Breast epithelium (tissue), 4 donors: ENCODE measurements at places on chromosomes 4 and X. TPM values are rescaled to one million over a fixed set of nuclear protein-coding genes. Genes with fewer than 3 reads are reported as not detected.

The CT45A6 gene
- total RNA-seq = not detected

- peak; percentile 53 for DNase-seq
- H3K36me3 ChIP-seq = no peaks in the 10 kb centered on the region
- peak within 1 kb of the TSS; percentile 82 for H3K4me3 ChIP-seq
- peak within 1 kb of the TSS; percentile 94 for H3K27ac ChIP-seq
These were observed at the start of gene BEX3 for GRCh38 chrX:103376118-103376978. Gene BEX3, plus strand, starts transcription at chrX:103376538. Its CDS starts 984 bp downstream, at chrX:103377522.

The CCNB3 gene
- total RNA-seq = 1.3 TPM

The CCDC120 gene
- total RNA-seq = 6.3 TPM

DNA sequence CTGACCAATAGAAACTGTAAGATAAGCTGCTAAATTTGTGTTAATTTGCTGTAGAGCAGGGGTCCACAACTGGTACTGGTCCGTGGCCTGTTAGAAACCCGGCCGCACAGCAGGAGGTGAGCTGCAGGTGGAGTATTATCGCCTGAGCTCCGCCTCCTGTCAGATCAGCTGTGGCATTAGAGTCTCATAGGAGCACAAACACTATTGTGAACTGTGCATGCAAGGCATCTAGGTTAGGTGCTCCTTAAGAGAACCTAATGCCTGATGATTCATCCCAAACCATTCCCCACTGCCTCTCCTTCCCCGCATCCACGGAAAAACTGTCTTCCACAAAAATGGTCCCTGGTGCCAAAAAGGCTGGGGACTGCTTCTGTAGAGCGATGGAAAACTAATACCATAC lies 19.7 kb downstream of the FBXW7 start:
- no peak overlapping the region for H3K4me3 ChIP-seq
- no peak for DNase-seq
- no peaks in the 10 kb centered on the region for H3K4me1 ChIP-seq
- H3K36me3 ChIP-seq = no peaks in the 10 kb centered on the region
- H3K27me3 ChIP-seq = no peaks in the 10 kb centered on the region

The PFKFB1 gene
- total RNA-seq = 3.1 TPM

DNA sequence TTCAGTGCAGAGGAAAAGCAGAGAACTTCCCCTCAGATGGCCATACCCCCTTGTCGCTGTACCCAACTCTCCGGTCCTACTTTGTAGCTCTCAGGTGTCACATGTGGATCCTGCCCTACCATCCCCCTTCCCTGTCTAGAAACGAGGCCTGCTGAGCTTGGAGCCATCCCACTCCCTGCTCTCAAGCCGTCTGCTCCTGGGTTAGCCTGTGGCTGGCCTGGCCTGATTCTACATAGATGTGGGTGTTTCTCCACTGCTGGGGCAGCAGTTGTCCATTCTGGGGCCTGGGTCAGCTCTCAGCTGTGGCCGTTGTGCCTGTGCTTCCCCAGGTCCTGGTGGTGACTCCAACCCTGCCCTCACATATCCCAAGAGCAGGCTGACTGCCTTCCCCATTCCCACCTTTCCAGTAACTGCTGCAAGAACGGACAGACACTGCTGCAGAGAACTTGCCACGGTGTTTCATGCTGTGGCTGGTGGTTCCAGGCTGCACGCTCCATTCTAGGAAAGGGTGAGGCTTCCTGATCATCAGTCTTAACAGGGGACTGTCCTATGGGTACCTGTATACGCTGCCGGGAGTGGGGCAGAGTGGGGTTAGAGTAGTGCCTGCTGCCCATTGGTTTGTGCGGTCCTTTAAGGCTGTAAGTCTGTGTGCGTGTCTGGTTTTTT lies 3.6 kb downstream of the IL9R start:
- H3K27me3 ChIP-seq = peaks cover 4% of the 10 kb centered on the region
- no peak overlapping the region for H3K4me3 ChIP-seq
- no peak for DNase-seq
- no peaks in the 10 kb centered on the region for H3K4me1 ChIP-seq
- no peaks in the 10 kb centered on the region for H3K36me3 ChIP-seq
- no peak overlapping the region for H3K27ac ChIP-seq
